ENCODE measurements at places on chromosomes 4 and X.

GRCh38 chrX:43656005-43656494, at the start of gene MAOA:
MAOA (plus strand) TSS chrX:43656299; CDS start chrX:43656342, 43 bp downstream.
- peak; percentile 13 for DNase-seq

DNA sequence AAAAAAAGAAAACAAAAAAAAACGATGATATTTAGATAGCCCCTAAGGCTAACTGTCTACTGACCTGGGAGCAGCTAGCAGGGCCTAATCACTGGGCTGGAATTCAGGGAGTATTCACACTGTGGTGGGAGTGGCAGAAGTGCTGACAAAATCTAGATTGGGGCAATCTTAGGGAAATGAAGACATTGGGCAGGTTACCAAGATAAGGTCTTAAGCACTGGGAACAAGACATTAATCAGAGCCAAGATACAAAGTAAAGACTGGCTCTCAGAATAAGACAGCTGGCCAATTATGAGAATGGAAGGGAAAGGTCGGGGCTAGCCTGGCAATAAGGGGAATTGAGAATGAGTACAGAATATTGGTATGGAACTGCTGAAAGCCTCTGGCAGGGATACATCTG, 100.2 kb upstream of the GRIA3 start:
- no peak for DNase-seq

DNA sequence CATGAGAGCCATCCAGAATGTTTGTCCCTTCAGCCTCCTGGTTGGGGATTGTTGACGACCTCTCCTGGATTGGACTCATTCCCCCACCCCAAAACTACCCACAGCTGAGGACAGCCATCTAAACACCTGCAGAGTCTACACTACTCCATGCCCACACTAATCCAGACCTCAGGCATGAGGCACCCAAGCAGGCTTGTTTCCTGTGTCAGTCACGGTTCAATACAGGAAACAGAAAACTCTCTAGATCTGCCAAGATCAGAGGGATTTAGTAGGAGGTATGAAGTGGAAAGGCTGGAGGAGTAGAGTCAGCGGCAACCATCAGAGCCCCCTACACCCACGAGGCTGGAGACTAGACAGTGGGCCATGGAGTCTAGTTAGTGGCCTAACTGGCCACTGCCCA, 37.7 kb downstream of the HAND2 start:
- no peak for DNase-seq

- peak; percentile 49 for DNase-seq
Measured at GRCh38 chr4:91113130-91113706, 986.0 kb downstream of the CCSER1 start.

GRCh38 chr4:186878203-186878776, 154.6 kb upstream of the FAT1 start:
- no peak for DNase-seq

DNA sequence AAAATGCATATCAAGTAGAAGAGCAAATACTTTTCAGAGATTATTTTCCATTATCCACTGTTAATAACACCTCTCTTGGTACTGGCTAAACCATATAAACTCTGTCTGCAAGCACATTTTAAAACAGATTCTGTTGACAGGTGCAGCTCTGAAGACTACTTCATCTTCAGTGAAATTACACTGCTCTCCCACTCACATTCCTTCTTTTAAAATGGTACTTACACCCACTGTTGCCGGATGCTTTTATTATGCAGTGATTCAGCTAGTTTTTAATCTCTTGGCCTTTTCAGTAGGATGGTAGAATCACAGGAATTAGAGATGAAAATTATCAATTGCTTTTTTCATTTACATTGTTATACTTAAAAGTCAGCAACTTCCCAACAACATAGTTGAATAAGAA, 381.6 kb downstream of the GASK1B start:
- DNase-seq, result no peak

- DNase-seq, result peak; percentile 35
Measured at GRCh38 chr4:83012200-83012686, 1.6 kb upstream of the LIN54 start.

GRCh38 chr4:77493120-77493752, 112.4 kb upstream of the CXCL13 start:
- DNase-seq, result no peak

DNA sequence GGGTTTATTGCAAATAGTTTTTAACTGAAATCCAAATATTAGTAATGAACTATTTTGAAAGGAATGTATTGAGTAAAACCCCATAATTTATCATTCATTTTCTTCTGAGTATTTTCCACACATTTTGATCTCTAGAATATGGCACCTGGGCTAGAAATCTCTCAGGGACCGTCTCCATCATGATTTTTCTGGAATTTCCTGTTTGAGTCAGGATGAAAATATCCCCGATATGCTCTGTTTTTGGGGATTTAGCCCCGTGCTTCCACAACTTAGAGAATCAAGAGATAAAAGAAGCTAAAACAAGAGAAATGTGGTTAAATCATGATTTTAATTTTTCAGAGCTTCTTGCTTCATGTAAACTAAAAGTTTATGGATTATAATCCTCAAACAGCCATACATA, 114.2 kb downstream of the SPCS3 start:
- no peak for DNase-seq

- DNase-seq, result peak; percentile 45
Measured at GRCh38 chr4:16205298-16206164, 20.7 kb downstream of the TAPT1 start.

GRCh38 chrX:66015152-66015831, 24.6 kb downstream of the VSIG4 start:
- no peak for DNase-seq

GRCh38 chr4:103075894-103076746, 441 bp downstream of the SLC9B2 start:
- DNase-seq, result peak; percentile 81

- DNase-seq, result no peak
Measured at GRCh38 chr4:110869114-110869513, 246.2 kb upstream of the PITX2 start.

DNA sequence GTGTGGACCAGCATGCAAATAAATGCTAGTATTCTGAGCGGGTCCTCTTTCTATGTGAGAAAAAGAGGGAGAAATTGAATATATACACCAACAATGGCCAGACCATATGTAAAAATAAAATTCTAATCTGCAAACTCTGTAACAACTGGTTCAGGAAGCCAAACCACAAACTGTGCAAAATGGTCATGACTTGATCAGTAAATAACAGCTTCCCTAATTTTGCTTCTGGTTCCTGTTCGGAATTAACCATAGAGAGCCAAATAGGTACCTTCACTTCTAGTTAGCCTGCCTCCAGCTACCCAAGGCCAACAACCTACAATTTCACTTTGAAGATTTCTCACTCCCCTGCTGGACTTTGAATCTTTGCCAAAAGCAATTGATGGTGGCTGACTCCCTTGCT, 1313.2 kb downstream of the ADGRL3 start:
- no peak for DNase-seq

DNA sequence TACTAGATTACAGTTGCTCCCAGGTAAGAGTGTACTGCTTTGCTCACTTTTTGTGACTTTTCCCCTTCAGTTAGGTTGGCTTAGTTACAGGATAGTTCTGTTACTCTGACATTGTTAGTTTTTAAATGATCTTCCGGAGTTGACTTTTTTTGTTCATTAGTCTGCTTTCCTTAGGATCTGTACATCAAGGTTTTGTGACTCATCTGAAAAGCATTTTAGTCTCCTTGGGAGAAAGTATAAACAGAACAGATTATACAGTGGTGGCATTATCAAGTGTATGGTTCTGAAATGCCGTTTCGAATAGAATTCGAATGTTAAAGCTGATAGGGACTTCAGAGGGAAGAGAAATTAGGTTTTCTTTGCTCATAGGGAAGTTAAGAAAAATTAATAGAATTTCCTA, 63.3 kb downstream of the USP9X start:
- no peak for DNase-seq

GRCh38 chr4:168388890-168389289, 70.3 kb upstream of the DDX60 start:
- no peak for DNase-seq

- no peak for DNase-seq
Measured at GRCh38 chr4:173174184-173174583, 5.6 kb downstream of the GALNT7 start.

DNA sequence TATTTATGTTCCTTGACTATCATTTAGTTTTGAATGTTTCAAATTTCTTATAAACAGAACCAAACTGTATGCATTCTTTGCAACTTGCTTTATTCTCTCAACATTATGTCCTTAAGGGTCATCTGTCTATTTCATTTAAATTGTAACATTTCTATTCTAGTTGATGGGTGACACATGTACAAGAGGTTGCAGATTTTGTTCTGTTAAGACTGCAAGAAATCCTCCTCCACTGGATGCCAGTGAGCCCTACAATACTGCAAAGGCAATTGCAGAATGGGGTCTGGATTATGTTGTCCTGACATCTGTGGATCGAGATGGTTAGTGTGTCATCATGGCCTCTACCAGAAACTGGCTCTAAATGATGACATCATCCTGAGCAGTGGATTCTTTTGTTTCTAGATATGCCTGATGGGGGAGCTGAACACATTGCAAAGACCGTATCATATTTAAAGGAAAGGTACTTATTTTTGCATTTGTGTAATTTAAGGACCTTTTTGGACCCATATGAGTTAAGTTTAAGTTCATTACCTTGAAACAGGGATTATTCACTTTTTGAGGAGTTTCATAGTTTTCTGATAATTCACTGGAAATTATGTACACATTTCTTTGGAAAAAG, 6.1 kb downstream of the LIAS start:
- DNase-seq, result no peak

DNA sequence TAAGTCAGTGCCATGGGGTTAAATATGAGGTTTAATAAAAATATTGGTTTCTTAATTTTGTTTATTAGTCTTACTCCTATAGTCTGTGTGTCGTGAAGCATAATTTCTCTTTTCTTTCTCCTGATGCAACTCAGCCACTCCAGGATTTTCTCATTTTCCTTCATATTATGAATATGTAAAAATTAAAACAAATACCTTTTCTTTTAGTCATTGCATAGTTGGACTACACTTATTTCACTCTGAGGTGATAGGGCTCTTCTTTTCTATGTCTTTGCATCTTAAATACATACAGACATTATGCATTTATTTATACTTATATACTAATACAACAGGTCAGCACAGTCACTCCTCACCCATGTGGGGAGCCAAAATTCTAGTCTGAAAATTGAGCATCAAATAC, 19.1 kb downstream of the GALNT7 start:
- no peak for DNase-seq

GRCh38 chr4:1010395-1011021, 918 bp upstream of the FGFRL1 start:
- DNase-seq, result no peak

GRCh38 chr4:87633243-87633642, 16.8 kb upstream of the DMP1 start:
- no peak for DNase-seq

DNA sequence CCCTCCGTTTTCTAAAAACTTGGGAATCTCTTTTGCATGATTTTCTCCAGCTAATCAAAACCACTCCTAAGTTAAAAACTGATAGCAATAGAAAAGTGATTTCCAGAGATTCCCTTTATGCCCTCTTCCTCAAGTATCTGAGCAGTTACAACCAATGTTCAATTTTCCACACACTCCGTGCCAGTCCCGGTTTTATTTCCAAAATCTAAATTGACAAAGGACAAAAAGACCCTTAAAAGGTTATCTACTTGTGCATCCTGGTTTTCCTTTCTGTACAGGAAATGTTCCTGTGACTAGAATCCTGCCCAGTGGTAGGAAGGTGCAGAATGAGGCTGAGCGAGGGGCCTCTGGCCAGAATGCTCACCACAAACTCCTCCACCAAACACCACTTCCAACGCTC, 1.3 kb downstream of the SFRP2 start:
- DNase-seq, result no peak

GRCh38 chr4:38387348-38387747, 276.7 kb upstream of the KLF3 start:
- DNase-seq, result peak; percentile 40

DNA sequence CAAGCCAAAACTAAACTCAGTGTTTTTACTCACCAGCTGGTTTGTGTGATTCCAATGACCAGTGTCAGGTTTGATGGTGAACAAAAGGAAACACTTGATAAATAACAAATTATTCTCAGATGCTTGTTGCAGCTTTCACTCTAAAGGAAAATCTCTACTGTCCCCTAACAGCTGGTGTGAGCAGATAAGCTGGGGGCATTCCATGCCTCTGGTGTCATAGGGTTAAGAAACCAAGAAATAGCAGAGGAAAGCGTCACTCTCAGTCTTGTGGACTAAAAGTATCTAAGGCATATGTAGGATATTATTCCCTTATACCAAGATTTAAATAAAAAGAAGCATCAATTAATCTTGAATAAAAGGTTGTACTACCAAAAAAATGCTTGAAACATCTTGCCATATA, 24.3 kb downstream of the TRPC5 start:
- no peak for DNase-seq

DNA sequence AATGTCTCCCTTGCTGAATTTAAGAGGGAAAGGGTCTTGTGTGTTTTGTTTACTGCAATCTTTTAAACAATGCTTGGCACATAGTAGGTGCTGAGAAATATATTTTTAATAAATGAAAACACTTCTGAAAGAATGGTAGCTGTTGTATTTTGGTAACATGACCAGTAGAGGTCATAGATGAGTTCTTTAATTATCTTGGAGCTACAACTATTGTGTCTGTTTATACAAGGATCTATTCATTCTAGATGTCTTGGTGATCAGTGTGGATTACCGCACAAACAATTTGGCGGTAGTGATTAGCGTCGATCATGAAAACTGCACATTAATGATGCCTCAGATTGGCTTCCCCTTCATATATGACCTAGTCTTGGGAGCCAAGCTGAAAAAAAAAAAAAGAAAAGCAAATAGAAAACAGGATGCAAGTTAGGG, 21.4 kb upstream of the SCRG1 start:
- peak; percentile 21 for DNase-seq

- DNase-seq, result peak; percentile 82
Measured at GRCh38 chr4:100189820-100190642, at the start of gene DDIT4L. DDIT4L (minus strand) TSS chr4:100190468; CDS start chr4:100189983, 485 bp downstream.

DNA sequence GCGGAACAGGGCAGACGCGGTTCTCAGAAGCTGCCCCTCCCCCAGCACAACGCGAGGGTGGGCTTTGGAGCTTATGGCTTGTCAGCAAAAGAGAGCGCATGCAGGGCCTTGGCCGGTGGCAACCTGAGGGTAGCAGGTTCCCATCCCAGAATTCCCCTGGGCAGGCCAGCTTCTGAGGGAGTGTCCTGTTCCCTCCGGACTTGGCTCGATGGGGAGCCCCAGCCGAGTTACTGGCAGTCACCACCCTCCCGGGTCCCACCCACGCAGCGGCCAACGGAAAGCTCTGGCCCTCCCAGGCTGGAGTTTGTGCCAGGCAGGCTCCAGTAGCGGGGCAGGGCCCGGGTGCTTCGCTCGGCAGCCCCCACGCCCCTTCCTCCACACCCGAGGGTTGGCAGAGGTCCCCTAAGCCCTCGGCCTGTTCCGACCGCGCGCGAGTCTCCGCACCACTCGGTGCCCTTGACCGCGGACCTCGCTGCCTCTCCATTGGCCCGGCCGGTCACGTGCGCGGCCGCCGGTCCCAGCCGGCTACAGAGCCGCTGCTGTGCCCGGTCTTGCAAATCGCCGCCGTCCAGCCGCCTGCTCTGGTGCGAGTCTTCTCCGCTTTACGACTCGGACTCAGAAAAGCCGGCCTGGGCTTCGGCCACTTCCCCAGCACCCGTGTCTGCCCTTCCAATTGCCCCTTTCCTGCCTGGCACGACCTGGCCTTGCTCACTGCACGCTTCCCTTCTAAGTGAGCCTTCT, 20.9 kb upstream of the MTM1 start:
- DNase-seq, result peak; percentile 73

- no peak for DNase-seq
Measured at GRCh38 chr4:69830560-69831269, 29.2 kb downstream of the SULT1E1 start.

Measured in iPS-NIHi11 (cell line).